ENCODE measurements at places on chromosomes 13 and 19. TPM values are rescaled to one million over a fixed set of nuclear protein-coding genes. Genes with fewer than 3 reads are reported as not detected.

KLK12 gene
- not detected for total RNA-seq

ACER1 gene
- total RNA-seq, result not detected

VSIG10L gene
- total RNA-seq, result 1.4 TPM

ZNF723 gene
- total RNA-seq, result 0.29 TPM

ERICH4 gene
- not detected for total RNA-seq

Data from A375 (cell line).